Cardiac ventricle fibroblast (primary cell): ENCODE measurements at places on chromosomes 2 and 18. TPM values are rescaled to one million over a fixed set of nuclear protein-coding genes. Genes with fewer than 3 reads are reported as not detected.

Gene DOK6
- total RNA-seq: 0.98 and 1.00 TPM in 2 replicates

Gene KIF3C
- 8.0 TPM in 2 replicates for total RNA-seq

Gene IL36A
- not detected in 2 replicates for total RNA-seq

Gene ATP6V1B1
- 0.12 and 1.4 TPM in 2 replicates for total RNA-seq

Gene DCC
- total RNA-seq: 0.06 and 0.20 TPM in 2 replicates

Gene LIMS3
- 7.2 and 7.3 TPM in 2 replicates for total RNA-seq

Gene SCG2
- 25.9 and 26.6 TPM in 2 replicates for total RNA-seq

Gene MEIS1
- 8.1 and 13.7 TPM in 2 replicates for total RNA-seq

Gene LRP1B
- total RNA-seq: 0.37 and 0.49 TPM in 2 replicates

Gene IL36RN
- total RNA-seq: not detected in 2 replicates
